Spinal cord (tissue), 10 donors: ENCODE measurements at places on chromosomes 3 and 15. TPM values are rescaled to one million over a fixed set of nuclear protein-coding genes. Genes with fewer than 3 reads are reported as not detected.
A peak's percentile ranks its signal among the peaks of the same experiment; 100 is the strongest.

- no peak for DNase-seq
- no peaks in the 10 kb centered on the region for H3K27me3 ChIP-seq
- peaks cover 2% of the 10 kb centered on the region for H3K36me3 ChIP-seq
- H3K27ac ChIP-seq: no peak overlapping the region
These were observed 18.2 kb downstream of the CMTM6 start for GRCh38 chr3:32484436-32484835.

DNA sequence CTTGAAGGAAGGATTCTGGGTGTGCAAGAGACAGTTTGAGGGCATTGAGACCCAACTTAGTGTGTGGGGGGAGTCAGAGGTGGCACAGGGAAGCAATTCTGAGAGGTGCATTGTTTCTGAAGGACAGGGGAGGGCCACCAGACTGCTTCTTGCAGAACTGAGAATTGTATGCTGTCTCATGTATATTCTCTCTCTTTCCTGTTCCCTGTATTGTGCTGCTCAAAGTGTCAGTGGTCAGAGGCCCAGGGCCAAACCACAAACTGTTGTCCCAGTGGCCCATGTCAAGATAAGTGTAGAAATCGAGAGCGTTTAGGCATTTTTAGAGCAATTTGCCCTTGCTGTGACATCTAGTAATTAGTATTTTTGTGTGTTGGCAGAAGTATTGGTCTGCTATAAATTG, 567.1 kb downstream of the EDEM1 start:
- H3K36me3 ChIP-seq: no peaks in the 10 kb centered on the region
- no peaks in the 10 kb centered on the region for H3K4me1 ChIP-seq
- H3K27me3 ChIP-seq: no peaks in the 10 kb centered on the region
- DNase-seq: no peak
- H3K27ac ChIP-seq: no peak overlapping the region

DNA sequence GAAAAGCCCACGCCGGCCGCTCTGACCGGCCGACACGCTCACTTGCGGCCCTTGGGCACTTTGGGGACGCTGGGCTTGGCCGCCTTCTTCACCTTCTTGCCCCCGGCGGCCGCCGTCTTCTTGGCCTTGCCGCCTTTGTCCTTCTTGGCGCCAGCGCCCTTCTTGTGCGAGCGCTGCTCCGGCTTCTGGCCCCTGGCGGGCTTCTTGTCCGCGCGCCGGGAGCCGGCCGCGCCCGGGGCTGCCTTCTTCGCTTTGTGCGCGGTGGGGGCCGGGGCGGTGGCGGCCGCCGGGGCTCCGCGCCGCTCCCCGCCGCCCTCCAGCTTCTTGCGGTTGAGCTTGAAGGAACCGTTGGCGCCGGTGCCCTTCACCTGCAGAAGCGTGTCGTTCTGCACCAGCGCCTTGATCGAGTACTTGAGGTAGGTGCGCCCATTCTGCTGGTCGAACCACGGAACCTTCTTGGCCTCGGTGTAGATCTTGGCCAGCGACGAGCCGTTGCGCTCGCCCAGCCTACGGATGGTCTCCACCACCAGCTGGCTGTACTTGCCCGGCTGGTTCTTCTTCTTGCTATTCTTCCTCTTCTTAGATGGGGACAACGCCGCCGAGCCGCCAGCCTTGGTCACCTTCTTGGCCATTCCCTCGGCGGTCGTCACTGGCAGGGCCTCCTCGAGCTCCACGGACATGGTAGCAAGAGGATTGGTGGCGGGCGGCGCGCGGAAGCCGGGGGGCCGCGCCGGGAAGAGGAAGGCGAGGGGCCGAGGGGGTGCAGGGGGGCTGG, 36.7 kb downstream of the HMCES start:
- H3K27me3 ChIP-seq: no peaks in the 10 kb centered on the region
- H3K36me3 ChIP-seq: peaks cover 40% of the 10 kb centered on the region
- peak overlapping the region; percentile 94 for H3K4me3 ChIP-seq
- DNase-seq: no peak
- peaks cover 31% of the 10 kb centered on the region for H3K4me1 ChIP-seq

- H3K27me3 ChIP-seq: no peaks in the 10 kb centered on the region
- no peak overlapping the region for H3K27ac ChIP-seq
These were observed 90.3 kb downstream of the CORO2B start for GRCh38 chr15:68668926-68669600.

Gene PYGO1
- total RNA-seq: 33.6 TPM

DNA sequence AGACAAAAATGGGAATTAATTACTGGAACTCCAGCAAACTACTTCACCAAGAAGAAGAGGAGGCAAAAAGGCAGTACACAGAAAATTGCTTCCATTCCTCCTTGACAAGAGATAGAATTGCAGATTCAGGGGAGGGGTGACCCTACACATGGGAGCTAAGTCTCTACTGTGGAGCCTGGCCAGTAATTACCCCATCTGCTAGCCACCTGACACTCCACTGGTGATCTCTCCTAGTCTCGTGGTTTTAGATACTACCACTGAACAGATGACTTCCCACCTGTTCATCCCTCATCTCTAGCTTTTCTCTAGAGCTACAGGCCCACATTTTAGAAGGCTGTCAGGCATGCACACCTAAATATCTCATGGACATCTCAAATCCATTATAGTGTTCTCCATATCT, 224.3 kb upstream of the NR2F2 start:
- no peak overlapping the region for H3K27ac ChIP-seq
- H3K4me1 ChIP-seq: no peaks in the 10 kb centered on the region
- no peak overlapping the region for H3K4me3 ChIP-seq
- no peaks in the 10 kb centered on the region for H3K27me3 ChIP-seq
- H3K36me3 ChIP-seq: no peaks in the 10 kb centered on the region
- DNase-seq: no peak

DNA sequence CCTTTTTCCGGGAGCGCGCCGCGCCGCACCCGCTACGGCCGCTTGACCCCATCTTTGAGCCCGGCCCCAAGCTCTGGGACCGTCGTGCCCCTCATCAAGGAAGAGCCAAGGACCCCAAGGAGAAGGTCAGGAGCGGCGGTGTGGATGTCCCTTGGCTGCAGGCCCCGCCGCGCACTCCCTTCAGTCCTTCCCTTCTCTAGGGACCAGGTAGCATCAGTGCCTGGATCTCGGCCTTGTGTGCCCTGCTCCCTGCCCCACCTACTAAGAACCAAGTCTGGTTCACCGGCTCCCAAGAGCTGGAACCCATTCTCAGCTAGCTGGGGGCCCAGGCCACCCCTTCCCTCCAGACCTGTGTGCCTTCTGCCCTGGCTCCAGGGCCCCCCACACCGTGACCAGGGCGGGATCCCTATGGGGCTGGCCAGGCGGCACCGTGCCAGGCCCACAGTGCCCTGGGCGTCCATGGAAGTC, 69.3 kb upstream of the CGNL1 start:
- no peaks in the 10 kb centered on the region for H3K27me3 ChIP-seq
- peaks cover 16% of the 10 kb centered on the region for H3K4me1 ChIP-seq
- H3K36me3 ChIP-seq: no peaks in the 10 kb centered on the region
- peak overlapping the region; percentile 49 for H3K27ac ChIP-seq
- peak overlapping the region; percentile 53 for H3K4me3 ChIP-seq

GRCh38 chr15:35460616-35461015, 85.3 kb downstream of the DPH6 start:
- no peak overlapping the region for H3K4me3 ChIP-seq
- no peaks in the 10 kb centered on the region for H3K36me3 ChIP-seq
- no peak overlapping the region for H3K27ac ChIP-seq
- H3K4me1 ChIP-seq: no peaks in the 10 kb centered on the region
- DNase-seq: no peak
- H3K27me3 ChIP-seq: no peaks in the 10 kb centered on the region

- no peak overlapping the region for H3K4me3 ChIP-seq
- H3K4me1 ChIP-seq: no peaks in the 10 kb centered on the region
- peak; percentile 34 for DNase-seq
These were observed 212.3 kb upstream of the NECTIN3 start for GRCh38 chr3:110859336-110859735.

DNA sequence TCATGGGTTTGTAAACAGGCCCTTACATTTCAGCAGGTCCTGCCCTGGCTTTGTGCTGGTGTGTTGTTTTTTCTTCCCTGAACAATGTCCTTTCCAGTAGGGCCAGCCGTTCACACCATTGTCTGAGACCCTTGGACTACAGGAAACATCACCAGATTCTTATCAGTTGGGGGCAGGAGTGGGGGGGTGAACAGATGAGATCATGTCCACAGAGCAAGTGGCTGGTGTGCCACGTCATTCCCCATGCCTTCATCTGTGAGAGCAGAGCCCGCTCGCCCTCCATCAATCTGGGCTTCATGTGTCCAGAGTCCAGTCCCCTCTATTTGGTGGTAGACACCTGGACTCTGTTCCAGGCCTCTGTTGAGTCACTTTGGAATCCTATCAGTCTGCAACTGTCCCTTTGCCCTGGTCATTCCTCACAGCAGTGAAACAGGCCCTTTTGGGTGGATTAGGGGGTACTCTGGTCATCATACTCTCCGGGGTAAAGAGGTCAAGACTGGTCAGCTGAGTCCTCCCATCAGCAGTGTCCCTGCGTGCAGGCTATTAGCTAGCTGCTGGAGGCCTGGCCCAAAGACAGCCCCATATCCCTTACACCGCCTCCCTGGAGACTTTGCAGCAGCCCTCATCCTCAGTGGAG, 15.0 kb downstream of the SEMA3G start:
- H3K4me1 ChIP-seq: peaks cover 36% of the 10 kb centered on the region
- H3K27me3 ChIP-seq: no peaks in the 10 kb centered on the region
- no peaks in the 10 kb centered on the region for H3K36me3 ChIP-seq
- H3K27ac ChIP-seq: no peak overlapping the region

DNA sequence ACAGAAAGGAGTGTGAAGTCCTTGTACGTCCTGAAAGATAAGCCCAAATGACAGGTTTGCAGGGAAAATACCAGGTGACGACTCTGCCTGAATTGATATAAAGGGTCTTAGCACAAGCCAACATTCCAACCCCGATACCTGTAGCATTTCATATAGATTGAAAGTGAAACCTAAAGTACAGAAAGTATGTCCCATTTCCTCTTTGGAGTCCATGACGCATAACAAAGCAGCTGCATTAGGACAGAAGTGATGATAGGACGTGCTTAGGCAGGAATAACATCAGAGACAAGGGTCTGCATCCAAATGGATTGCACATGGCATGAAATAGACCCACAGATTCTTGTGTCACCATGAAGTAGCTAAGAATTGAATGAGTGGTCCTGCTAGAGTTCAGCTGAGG, 187.0 kb upstream of the ROBO1 start:
- no peaks in the 10 kb centered on the region for H3K36me3 ChIP-seq
- no peaks in the 10 kb centered on the region for H3K4me1 ChIP-seq
- H3K27ac ChIP-seq: no peak overlapping the region
- DNase-seq: no peak
- no peak overlapping the region for H3K4me3 ChIP-seq

DNA sequence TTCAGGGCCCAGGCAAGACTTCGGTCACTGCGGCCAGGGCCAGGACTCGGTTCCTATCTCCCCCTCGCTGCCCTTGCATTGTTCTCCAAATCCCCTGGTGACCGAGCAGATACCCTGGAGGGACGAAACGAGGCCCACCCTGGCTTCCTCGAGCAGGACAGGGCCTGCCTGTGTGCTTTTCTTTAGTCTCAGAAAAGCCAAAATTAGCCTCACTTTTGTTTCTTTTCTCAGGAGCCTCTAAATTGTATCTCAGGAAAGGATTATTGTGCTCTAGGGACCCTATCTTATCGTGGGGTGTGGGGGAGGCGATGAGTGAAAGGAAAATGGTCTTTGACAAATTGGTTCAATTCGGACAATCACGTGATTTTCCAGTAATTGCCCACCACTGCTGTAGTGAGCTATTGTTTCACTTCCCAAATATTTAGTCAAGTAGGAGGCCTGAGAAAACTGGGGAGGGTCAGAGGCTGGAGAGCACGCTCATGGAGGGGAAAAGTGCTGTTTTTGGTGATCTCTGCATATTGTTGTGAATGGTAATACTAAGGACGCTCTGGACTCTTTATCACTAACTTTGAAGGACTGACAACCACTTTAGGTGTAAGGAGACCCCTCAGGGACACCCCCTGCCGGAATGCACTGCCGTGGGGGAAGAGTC, 61.6 kb downstream of the TMEM44 start:
- H3K4me3 ChIP-seq: no peak overlapping the region
- no peaks in the 10 kb centered on the region for H3K36me3 ChIP-seq
- no peaks in the 10 kb centered on the region for H3K27me3 ChIP-seq
- DNase-seq: no peak
- H3K27ac ChIP-seq: no peak overlapping the region
- H3K4me1 ChIP-seq: peaks cover 3% of the 10 kb centered on the region

- H3K4me1 ChIP-seq: peaks cover 46% of the 10 kb centered on the region
- H3K27ac ChIP-seq: peak overlapping the region; percentile 47
- no peaks in the 10 kb centered on the region for H3K27me3 ChIP-seq
These were observed 1.7 kb downstream of the FLNB start for GRCh38 chr3:58009749-58010535.

DNA sequence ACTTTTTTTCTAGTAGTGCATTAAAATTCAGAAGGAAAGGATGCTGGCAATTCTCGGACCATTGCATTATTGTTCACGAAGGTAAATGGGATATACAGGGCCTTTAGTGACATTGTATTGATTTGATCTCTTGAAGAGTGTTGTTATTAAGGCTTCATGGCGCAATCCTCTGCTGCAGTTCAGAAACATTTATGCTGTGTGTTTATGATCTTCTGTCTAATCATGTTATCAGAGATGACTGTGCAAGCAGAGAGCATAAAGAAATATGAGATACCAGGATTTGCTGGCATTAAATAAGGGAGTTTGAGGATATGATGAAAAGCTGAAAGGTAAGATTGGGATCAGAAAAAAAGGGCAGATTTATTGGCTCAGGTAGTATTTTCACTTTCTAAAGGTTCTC, 180.6 kb downstream of the EPHA6 start:
- no peak for DNase-seq
- H3K27me3 ChIP-seq: no peaks in the 10 kb centered on the region
- H3K4me3 ChIP-seq: no peak overlapping the region
- no peak overlapping the region for H3K27ac ChIP-seq

- H3K4me3 ChIP-seq: no peak overlapping the region
- peaks cover 11% of the 10 kb centered on the region for H3K4me1 ChIP-seq
- H3K27ac ChIP-seq: no peak overlapping the region
- H3K36me3 ChIP-seq: no peaks in the 10 kb centered on the region
- no peaks in the 10 kb centered on the region for H3K27me3 ChIP-seq
- DNase-seq: no peak
These were observed 2.8 kb downstream of the GLCE start for GRCh38 chr15:69163141-69163669.

GRCh38 chr3:109033000-109033660, 79.5 kb upstream of the GUCA1C start:
- DNase-seq: no peak
- no peaks in the 10 kb centered on the region for H3K27me3 ChIP-seq
- H3K36me3 ChIP-seq: no peaks in the 10 kb centered on the region
- no peak overlapping the region for H3K4me3 ChIP-seq
- H3K27ac ChIP-seq: no peak overlapping the region

DNA sequence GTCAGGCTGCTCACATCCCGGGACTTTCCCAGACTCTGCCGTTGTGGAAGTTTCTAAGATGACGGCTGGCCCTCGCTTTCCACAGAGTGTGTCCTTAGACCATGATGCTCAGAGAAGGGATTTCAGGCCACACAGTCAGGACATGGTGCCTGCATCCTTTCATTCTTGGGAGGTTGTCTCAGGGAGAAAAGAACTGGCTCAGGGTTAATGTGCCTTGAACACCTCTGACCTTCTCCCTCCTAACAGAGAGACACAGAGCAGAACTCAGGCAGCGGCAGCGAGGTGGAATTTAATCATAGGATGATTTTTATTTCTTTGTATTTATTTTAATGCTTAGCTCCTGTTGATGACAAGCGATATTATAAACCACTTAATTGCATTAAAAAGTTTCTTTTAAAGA, 96.9 kb upstream of the ATP2B2 start:
- H3K27ac ChIP-seq: no peak overlapping the region
- H3K4me1 ChIP-seq: peaks cover 45% of the 10 kb centered on the region
